Myocyte (in vitro differentiated cells): ENCODE measurements at places on chromosomes 2 and 18.

GRCh38 chr2:241496904-241497877 lies 11.2 kb downstream of the STK25 start:
- DNase-seq = no peak

DNA sequence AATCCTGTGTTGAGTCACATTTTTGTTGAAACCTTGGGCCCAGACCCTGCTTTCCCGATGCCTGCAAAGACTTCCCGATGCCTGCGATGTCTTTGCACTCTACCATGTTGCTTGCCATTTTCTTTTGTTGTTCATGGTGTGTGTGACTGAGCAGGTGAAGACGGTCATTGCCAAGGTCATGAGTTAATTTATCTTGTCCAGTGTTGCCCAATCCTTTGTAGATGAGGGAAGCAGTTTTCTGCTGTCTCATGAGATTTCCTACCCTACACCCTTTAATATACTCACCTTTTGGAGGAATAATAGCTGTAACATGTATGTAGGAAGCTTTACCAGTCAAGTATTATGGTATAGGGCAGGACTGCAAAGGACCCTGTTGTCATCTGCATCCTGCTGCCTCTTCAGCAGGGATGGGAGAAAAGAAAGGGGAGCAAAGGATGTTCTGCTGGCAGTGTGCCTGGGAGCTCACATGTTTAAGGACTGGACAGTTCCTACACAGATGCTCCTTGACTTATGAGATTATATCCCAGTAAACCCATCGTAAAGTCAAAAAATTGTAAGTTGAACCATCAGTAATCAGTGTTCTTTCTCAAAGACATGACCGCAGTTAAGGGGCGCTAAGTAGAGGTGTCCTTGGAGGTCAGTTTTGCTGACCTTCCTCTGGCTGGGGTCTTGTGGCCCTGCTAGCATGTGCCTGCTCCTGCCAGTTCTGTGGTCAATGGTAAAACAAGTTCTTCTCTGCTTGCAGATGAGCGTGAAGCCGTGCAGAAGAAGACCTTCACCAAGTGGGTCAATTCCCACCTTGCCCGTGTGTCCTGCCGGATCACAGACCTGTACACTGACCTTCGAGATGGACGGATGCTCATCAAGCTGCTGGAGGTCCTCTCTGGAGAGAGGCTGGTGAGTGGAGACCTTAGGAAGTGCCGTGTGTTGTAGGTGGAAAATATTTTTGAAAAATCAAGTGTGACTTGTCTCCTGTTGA lies 124.8 kb upstream of the EML6 start:
- peak; percentile 39 for DNase-seq

DNA sequence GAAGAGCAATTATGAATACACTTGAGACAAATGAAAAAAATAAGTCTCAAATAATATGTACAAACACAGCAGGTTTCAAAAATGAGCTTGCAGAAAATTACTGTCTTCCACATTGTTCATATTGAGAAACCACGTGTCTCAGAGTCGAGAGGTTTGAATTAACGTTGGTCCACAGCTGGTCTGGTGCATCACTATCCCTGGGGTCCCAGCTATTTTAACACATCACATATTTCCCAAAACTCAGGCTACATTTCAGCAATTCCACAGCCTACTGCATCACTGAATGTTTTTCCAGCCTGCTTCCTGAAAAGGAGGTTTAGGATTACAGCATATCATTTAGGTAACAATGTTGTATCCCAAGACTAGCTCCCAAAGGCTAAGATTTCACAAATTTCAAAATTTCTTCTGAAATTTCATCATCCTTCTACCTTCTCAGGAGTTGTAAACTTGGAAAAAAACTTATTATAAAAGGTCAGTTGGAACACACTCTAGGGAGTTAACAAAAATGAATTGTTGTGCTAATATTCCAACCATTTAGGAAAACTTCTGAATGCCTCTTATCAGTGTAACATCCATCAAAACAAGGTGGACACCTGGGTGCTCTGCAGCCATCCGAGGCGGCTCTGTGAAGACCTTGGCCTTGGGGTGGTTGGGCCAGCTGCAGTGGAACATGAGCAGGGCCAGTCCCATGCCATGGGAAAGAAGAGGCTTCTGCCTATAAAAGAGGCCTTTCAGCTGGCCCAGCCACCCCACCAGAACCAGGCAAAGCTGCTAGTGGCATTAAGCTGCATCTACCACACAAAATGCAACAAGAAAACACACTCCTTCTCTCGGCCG lies 198.1 kb upstream of the RBBP8 start:
- no peak for DNase-seq

- no peak for DNase-seq
These were observed 46.1 kb downstream of the TACR1 start for GRCh38 chr2:75153221-75153620.

DNA sequence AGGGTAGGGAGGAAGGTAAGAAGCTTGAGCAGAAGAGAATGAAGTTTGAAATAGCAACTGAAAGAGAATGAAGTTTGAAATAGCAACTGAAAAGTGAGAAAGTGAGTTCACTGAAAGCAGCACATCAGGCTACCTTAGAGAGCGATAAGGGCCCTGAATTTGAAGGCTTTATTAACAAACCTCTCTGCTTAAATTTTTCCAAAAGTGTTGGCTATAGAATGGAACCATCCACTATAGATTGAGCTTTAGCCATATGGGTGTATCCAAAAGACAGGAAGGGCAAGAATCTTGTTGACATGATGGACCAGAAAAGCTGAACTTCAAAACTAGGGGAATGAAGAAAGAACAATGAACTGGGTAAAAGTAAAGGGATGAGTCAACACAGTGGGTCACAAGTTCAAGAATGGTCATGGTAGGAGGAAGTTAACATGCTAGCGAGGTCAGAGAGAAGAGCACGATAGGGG lies 122.5 kb downstream of the ASXL3 start:
- no peak for DNase-seq

DNA sequence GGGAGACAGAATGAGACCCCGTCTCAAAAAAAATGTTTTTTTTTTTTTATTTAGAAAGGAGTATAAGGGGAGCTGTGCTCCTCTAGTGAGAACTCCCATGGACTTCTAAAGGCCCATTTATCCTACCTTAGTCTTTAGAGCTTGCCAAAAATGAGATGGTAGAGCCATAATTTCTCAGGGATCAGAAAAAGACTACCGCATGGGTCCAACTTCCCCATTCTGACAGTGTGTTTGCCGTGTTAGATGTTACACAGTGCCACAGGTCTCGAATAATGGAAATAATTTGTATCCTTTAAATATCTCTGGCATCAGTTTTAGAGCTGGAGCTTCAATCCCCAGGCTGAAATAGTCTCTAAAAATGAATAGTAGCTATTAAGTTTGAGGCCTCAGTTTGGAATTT lies 6.0 kb upstream of the SLC39A10 start:
- DNase-seq = no peak

GRCh38 chr2:120719491-120719890 lies 16.2 kb upstream of the GLI2 start:
- no peak for DNase-seq

- DNase-seq = no peak
These were observed 105.6 kb upstream of the NDUFV2 start for GRCh38 chr18:8996771-8997432.

DNA sequence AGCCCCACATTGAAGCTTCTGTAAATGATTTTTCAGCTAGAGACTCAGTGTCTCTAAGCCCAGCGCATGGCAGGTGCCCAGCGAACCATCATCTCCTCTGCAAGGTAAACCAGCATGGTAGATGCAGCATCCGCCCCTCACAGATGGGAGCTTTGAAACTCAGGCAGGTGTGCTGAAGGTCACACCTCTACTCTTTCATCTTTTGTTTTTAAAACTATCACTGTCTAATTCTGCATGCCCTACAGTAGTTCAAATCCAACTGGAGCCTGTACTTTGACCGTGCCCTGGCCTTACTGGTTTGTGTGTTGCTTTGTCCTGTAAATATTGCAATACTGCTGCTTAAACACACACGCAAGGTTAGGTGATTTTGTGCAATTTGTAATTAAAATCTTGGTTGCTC lies 831.1 kb downstream of the GALR1 start:
- no peak for DNase-seq

GRCh38 chr2:71831193-71831577 lies 316.5 kb downstream of the CYP26B1 start:
- peak; percentile 75 for DNase-seq

DNA sequence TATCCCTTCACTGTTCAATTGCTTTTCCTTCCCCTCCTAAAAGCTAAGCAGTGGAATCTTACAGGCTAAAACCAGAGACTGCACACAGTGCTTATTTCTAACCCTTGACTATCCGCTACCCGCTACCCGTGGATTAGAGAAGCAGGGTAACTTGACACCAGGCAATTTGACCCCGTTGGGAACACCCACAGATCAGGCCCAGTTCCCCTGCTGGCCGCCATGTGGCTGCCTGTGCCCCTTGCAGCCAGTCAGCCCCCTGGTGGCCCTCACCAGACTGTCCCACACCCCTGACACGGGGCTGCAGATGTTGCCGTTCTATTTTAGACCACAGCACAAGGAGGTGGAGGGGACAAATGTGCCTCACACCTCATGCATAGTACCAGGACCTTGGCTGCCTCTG lies 74.8 kb downstream of the TXNL1 start:
- peak; percentile 30 for DNase-seq

DNA sequence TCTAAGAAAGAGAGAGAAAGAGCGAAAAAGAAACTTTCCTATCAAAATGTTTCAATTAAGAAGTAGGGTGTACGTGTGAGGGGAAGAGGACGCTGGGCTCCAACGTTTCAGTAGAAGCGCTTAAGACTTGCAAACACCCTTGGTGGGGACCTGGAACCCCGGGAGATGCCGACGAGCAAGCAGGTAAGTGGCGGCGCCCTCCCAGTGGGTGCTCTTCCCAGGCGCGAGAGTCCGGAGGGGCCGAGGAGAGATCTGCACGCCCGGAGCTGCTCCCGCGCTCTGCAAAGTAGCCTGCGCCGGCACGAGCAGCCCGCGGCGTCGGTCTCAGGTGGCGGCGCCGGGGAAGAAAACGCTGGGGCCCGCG lies 678 bp upstream of the OTX1 start:
- no peak for DNase-seq

- no peak for DNase-seq
These were observed 125.3 kb downstream of the TMEM163 start for GRCh38 chr2:134593519-134593918.

DNA sequence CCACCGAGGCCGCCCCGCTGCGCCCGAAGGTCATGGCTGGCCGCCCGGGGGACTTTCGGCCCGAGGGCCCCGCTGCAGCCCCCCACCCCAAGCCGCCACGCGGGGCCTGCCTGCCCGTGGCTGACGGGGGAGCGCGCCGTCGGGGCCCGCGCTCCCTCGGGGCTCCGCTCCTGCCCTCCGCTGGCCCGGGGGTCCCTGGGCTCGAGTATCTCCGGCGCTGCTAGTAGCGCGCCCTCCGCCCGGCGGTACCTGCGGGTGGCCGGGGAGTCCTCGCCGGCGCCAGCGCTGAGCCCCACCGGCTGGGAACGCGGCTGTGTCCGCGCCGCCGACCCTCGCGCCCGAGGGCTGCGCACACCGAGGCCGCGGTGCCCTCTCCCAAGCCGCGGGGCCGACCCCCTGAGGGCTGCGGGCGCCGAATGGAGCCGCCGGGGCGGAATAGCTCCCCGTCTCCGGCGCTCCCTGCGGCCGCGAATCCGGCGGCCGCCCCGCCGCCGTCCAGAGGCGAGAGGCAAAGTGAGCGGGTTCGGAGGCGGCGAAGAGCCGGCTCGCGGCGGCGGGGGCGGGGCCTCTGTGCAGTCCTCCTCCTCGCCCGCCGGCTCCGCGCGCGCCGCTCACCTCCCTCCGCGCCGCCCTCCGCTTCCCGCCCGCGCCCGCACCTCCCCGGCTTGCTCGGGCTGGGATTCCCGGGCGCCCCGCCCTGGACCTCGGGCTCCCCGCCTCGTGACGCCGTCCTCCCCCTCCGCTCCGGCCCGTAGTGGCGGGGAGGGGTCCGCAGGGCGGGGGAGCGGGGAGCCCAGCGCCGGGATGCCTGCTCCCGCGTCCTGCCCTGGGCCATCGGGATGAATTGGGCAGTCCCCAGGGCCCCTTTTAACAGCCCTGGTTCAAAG lies at the start of gene KCNG3:
TSS of gene KCNG3 (minus strand) at position 515 of the 887 bp plus-strand sequence. CDS start at position 34, 481 bp downstream.
- DNase-seq = peak; percentile 13

- DNase-seq = no peak
These were observed 64.5 kb upstream of the CTDP1 start for GRCh38 chr18:79615091-79615490.

GRCh38 chr2:164560181-164560792 lies 61.0 kb downstream of the GRB14 start:
- peak; percentile 61 for DNase-seq

DNA sequence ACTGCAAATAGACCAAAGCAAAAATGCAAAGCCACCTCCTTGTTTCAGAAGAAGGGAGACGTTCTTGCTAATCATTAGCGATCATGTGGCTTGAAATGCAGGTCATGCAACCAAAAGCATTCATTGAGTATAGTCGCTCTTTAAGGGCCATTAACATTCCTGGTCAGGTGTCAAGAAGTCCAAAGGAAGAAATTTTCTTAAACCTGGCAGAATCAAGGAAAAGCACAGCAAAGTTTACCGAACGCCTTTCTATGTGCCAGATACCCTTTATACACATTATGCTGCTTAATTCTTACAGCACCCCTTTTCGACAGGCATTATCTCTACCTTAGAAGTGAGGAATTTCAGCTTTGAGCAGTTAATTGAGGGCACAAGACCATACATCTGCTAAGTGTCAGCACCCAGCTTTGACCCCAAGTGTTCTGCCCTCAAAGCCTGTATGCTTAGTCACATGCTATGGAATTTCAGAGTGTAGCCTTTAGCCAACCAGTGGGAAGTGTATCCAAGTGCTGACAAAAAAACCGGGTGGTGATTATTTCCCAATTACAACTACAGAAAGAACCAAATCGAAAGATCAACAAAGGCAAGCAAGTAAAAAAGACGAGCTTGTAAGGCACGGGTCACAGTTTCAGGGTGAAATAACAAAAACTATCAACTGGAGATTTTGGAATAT lies 70.8 kb downstream of the EPHA4 start:
- DNase-seq = peak; percentile 39

- DNase-seq = no peak
These were observed 834.4 kb upstream of the SLC39A10 start for GRCh38 chr2:194822657-194823056.

GRCh38 chr2:55672630-55673029 lies 21.0 kb downstream of the PNPT1 start:
- no peak for DNase-seq

DNA sequence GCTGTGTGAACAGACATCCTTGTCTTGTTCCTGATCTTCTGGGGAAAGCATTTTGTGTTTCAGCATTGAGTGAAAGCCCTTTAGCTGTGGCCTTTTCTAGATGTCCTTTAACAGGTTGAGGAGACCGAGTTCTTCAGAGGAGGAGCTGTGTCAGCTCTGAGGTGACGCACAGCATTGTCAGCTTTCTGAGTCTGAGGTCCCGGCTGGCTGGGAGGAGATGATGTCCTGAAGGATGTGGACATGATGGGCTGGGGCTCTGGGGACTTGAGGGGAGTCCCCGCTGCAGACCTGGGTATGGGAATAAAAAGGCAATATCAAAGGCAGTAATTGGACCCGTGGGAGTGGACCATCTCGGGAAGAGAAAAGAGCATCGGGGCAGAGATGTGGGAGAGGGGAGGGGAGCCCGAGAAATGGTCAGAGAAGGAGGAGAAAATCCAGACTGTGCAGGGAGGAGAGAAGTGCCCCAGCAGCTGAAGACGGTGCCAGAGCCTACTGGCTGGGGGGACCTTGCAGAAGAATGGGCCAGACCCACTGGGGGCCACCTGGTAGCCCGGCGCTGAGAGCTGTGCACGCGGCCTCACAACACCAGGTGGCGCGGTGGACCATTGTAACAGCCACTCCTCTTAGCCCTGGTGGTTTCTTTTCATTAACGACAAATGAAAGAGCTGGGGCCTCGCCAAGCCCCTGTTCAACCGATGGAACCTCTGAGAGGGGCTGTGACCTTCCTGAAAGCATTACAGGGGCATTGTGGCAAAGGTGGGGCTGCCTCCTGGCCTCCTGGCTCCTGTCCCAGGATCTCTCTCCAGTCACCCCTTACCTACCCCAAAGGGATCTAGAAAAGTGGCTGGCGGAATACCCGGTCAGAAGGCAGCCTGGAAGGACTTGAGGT lies 61.6 kb downstream of the ST3GAL5 start:
- peak; percentile 71 for DNase-seq
